ENCODE measurements at places on chromosomes 16 and 17.

GRCh38 chr16:28826141-28826540 lies 3.3 kb downstream of the ATXN2L start:
- no peak for DNase-seq

- no peak for DNase-seq
These were observed 5.1 kb downstream of the HLF start for GRCh38 chr17:55269894-55270293.

DNA sequence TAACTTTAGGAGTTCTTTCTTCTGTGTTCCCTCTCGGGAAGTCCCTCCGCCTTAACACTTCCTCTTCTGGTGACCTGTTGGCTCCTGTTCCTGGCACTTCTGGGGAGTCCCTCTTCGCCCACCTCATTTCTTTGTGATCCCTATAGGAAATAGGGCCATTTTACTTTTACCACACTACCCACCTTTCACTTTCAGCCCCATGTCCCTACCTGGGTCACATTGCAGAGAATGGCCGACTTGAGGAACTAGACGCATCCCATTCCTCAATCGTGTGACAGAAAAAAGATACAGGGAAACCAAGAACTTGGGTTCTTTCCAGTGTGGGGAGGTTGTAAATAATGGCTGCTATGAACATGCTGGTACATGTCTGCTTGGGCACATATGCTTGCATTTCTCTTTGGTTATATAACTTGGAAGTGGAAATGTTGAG lies 6.6 kb downstream of the IL21R start:
- DNase-seq = no peak

DNA sequence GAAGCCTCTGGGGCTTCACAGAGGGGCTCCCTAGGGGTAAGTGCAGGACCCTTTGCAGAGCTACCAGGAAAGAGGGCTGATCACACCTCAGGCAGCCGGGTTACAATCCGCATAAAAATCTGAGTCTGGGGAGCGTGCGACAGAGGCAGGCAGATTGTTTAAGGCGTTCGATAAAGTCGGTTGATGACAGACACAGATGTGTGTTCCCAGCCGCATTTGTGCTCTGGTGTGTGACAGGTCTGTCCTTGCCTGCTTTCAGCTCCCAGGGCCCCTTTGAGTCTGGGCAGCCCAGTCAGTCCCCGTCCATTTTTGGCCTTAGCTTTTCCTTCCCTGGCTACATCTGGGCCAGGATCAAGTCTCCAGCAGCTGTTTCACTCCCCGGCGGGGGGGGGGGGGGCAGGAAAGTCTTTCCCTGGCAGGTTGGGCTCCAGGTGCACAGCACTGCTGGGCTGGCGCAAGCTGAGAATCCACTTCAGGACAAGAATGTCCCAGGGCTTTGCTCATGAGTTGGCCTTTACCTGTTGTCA lies 1.3 kb upstream of the ZACN start:
- DNase-seq = no peak

GRCh38 chr16:89949756-89950155 lies 1.2 kb downstream of the DEF8 start:
- DNase-seq = no peak

GRCh38 chr17:81898029-81898866 lies 3.8 kb upstream of the NPB start:
- DNase-seq = no peak
